Urinary bladder (tissue), 4 donors: ENCODE measurements at places on chromosomes 6 and 20. TPM values are rescaled to one million over a fixed set of nuclear protein-coding genes. Genes with fewer than 3 reads are reported as not detected.

DNA sequence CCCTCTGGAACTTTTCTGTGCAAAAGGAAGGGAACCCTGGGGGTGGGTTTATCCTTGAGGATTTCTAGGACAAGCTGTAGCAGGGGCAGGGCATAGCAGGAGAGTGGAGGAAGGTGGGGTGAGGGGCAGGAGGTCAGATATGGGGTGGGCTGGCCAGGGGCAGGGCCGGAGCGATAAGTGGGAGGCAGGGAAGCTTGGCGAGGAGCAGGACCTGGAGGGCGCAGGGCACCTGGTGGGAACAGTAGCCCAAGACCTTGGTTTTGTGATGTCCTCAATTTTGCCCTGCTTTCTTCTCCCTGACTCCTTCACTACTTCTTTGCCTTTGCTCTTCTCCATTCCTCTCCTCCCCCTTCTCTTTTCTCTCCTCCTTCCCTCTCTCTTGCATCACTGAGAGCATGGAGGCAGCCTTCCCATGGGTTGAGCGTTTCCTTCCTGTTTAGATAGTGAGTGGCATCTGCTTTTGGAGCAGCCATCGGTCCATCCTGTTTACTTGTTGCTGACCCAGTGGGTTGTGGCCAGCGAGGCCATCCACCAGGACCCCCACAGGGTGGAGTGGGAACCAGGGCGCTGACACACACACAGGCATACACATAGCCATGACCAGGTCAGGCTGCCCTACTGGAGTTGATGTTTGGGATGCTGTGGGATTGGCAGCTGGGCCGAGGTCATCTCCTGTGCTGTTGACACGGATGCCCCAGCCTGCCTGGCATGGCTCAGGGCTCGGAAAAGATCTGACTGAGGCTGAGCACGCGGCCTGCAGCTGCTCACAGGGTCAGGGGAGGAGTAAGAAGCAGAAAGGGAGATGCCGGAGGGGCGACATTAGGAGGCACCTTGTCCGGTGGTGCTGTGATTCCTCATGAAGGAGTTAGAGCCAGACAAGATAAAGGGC, 121.0 kb upstream of the RNF24 start:
- no peak for DNase-seq

- DNase-seq, result no peak
These were observed 34.0 kb downstream of the SYNDIG1 start for GRCh38 chr20:24503352-24503931.

GRCh38 chr6:15325540-15325955, 79.7 kb downstream of the JARID2 start:
- no peak for DNase-seq

GRCh38 chr20:1802385-1803060, 92.7 kb upstream of the SIRPA start:
- DNase-seq, result peak; percentile 26

DNA sequence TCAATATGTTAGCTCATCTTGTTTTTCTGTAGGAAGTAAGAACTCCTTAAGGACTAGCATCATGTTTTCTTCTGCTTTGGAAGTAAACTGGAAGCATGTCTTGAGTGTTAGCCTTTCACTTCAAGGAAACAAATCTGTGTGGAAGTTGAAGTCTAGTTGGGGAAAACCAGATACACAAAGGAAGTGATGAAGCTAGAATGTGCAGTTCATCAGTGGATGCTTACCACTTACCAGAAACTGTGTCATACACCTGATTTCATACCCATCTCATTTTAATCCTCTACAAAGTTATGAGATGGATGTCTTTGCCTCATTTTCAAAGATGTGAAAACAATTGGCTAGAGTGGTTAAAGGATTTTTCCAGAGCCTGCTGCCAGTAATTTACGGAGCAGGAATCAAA, 75.8 kb downstream of the TMEM170B start:
- DNase-seq, result no peak

GRCh38 chr6:45002390-45003105, 325.6 kb upstream of the RUNX2 start:
- no peak for DNase-seq

PDYN gene
- polyA plus RNA-seq, result not detected

KCNK15 gene
- 0.67 TPM for polyA plus RNA-seq
